Mesendoderm (in vitro differentiated cells): ENCODE measurements at places on chromosomes 2 and 18.
A peak's percentile ranks its signal among the peaks of the same experiment; 100 is the strongest.

DNA sequence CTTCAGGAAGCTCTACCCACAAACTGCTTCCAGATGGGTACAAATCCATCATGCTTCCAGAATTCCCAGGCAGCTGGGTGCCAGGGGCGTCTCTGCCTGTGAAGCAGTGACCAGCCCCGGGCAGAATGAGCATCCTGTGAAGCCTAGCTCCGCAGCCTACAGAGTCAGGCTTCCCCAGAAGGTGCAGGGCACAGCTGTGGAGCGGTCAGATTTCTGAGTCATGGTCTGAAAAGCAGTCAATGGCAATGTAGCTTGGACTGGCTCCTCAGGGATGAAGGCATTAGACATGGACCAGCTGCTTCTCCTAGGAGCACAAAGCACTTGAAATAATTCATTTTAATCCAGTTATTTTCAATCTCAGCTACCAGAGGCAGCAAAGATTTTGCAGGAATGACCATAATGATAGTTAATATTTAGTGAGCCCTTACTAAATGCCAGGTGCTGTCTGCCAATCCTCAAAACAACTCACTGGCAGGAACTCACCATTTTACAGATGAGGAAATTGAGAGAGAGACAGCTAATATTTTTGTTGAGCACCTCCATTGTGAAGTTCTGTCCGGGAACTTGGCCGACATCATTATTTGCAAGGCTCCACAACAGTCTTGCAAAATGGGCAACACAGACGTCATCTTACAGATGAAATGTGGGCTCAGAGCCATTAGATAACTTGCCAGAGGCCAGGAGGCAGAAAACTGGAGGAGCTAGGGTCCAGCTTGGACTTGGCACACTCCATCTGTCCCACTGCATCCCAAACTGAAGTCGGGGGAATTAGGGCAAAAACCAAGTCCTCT is 31.7 kb downstream of the ACMSD start:
- H3K4me1 ChIP-seq, result no peaks in the 10 kb centered on the region
- no peak overlapping the region for H3K4me3 ChIP-seq
- no peak overlapping the region for H3K27ac ChIP-seq

GRCh38 chr2:211077216-211077767 is 520.9 kb downstream of the CPS1 start:
- no peaks in the 10 kb centered on the region for H3K4me1 ChIP-seq
- H3K4me3 ChIP-seq, result no peak overlapping the region
- no peak overlapping the region for H3K27ac ChIP-seq
- no peaks in the 10 kb centered on the region for H3K36me3 ChIP-seq

- no peak overlapping the region for H3K4me3 ChIP-seq
- H3K36me3 ChIP-seq, result no peaks in the 10 kb centered on the region
- no peaks in the 10 kb centered on the region for H3K27me3 ChIP-seq
- H3K27ac ChIP-seq, result no peak overlapping the region
- H3K4me1 ChIP-seq, result no peaks in the 10 kb centered on the region
These were observed 3.4 kb downstream of the SERPINB2 start for GRCh38 chr18:63890950-63891304.

DNA sequence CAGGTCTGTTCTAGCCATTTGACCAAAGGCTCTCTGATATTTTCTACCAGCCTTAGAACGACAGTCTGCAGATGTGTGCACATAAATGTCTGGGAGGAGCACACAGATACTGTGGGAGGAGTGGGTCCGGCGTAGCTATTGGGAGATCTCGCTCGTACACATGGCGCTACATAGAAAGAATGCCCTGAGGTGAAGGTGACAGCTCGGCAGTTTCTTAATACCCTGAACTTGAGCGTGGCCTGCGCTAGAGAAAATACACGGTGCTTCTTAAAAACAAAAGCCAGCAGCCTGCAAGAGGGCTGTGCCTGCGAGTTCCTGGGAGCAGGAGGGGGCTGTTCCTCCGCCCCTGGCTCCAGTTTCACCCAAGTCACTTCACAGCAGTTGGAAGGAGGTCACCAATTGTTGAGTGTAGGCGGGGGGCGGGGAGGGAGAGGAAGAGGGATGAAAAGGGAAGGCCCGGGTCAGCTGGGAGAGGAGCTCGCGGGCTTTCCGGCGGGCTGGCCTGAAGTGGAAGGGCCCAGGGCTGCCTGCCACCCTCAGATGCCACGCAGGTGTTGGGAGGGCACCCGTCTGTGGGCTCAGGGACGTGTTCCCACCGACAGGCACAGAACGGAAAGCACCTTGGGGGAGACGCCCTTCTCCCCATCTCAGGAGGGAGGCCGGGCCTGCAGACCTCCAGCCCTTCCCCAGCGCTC is 124.7 kb upstream of the ZNF516 start:
- H3K4me3 ChIP-seq, result peak overlapping the region; percentile 22
- H3K27ac ChIP-seq, result peak overlapping the region; percentile 2
- peaks cover 9% of the 10 kb centered on the region for H3K4me1 ChIP-seq
- H3K36me3 ChIP-seq, result no peaks in the 10 kb centered on the region
- no peaks in the 10 kb centered on the region for H3K27me3 ChIP-seq
- DNase-seq, result peak; percentile 78

- no peaks in the 10 kb centered on the region for H3K4me1 ChIP-seq
- DNase-seq, result no peak
- H3K4me3 ChIP-seq, result no peak overlapping the region
- no peaks in the 10 kb centered on the region for H3K27me3 ChIP-seq
- no peak overlapping the region for H3K27ac ChIP-seq
These were observed 115.7 kb downstream of the HNMT start for GRCh38 chr2:138079976-138080375.

- peaks cover 2% of the 10 kb centered on the region for H3K4me1 ChIP-seq
- no peaks in the 10 kb centered on the region for H3K36me3 ChIP-seq
- H3K27ac ChIP-seq, result no peak overlapping the region
- DNase-seq, result no peak
These were observed 99.9 kb upstream of the FN1 start for GRCh38 chr2:215535741-215536140.

GRCh38 chr2:186101616-186102015 is 363.0 kb downstream of the FSIP2 start:
- no peaks in the 10 kb centered on the region for H3K36me3 ChIP-seq
- no peak overlapping the region for H3K27ac ChIP-seq
- no peak for DNase-seq

DNA sequence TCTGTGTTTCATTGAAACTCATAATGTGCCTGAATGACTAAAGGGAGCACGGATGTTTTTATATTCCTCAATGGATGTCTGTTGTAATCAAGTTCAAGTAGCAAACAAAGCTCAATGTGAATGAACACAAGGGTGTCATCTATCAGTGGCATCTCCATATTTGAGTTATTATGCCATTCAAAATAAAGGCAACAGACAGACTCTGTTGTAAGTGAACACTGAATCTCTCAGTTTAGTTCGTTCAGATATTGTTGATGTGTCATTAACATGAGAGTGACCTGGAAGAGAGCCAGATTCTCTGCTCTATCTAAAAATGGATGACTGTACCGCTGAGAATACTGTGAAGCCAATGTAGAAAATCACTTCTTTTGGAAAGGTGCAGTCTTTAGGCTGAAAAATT is 118.7 kb downstream of the NUP35 start:
- H3K27me3 ChIP-seq, result no peaks in the 10 kb centered on the region
- H3K4me3 ChIP-seq, result no peak overlapping the region
- H3K27ac ChIP-seq, result no peak overlapping the region

GRCh38 chr2:88218981-88219380 is 48.8 kb downstream of the THNSL2 start:
- no peak overlapping the region for H3K4me3 ChIP-seq
- DNase-seq, result no peak
- no peaks in the 10 kb centered on the region for H3K27me3 ChIP-seq

DNA sequence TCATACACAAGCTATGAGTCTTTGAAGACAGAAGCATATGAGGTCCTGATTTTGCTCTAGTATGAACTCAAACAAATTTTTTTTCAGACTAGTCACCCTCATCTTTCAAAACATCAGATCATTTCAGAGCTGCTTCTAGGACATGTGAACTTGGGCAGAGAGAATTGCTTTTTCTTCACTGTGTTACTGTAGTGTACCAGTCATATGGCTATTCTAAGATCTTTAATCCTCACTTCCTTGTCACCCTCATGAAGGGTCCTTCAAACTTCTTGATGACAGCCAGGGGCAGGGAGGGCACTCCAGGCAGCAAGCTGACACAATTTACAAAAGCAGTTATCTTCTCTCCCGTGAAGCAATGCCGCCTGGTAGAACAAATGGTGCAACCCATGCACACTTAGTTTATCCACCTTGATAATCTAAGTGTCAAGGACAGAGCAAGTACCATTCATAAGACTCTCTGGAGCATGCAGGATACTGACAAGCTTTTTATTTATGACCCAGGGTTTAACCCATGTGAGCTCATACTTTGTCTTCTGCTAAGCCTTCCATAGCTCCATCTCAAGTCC is 200.6 kb downstream of the DPP10 start:
- H3K27ac ChIP-seq, result no peak overlapping the region
- H3K4me3 ChIP-seq, result no peak overlapping the region
- H3K36me3 ChIP-seq, result no peaks in the 10 kb centered on the region
- no peak for DNase-seq
- H3K4me1 ChIP-seq, result no peaks in the 10 kb centered on the region

DNA sequence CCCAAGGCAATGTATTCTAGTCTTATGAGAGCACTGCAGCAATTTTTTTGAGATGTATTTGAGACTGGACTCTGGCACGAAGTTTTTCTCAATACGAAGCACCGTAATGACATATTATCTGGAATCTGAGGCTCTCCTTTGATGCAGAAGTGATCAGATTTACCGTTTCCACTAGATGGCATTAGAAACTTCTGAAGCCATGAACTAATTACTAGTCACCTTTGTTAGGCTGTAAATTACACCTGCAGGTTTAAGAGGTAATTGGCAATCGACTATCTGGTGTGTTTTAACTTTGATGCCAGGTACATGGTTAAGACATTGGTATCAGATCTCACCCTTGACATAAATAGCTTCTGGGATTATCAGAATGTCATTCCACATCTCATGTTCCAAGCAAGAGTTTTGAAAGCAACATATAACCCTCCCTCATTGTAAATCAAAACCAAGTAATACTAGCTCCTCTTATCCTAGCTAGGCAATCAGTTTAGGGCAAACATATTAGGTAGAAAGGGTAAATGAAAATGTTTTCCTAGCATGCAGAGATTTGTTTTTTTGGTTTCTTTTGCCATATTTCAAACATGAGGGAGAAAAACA is 254.6 kb upstream of the SPRED2 start:
- peak; percentile 22 for DNase-seq
- H3K4me3 ChIP-seq, result no peak overlapping the region
- H3K27ac ChIP-seq, result no peak overlapping the region
- no peaks in the 10 kb centered on the region for H3K4me1 ChIP-seq
- no peaks in the 10 kb centered on the region for H3K36me3 ChIP-seq
- no peaks in the 10 kb centered on the region for H3K27me3 ChIP-seq

DNA sequence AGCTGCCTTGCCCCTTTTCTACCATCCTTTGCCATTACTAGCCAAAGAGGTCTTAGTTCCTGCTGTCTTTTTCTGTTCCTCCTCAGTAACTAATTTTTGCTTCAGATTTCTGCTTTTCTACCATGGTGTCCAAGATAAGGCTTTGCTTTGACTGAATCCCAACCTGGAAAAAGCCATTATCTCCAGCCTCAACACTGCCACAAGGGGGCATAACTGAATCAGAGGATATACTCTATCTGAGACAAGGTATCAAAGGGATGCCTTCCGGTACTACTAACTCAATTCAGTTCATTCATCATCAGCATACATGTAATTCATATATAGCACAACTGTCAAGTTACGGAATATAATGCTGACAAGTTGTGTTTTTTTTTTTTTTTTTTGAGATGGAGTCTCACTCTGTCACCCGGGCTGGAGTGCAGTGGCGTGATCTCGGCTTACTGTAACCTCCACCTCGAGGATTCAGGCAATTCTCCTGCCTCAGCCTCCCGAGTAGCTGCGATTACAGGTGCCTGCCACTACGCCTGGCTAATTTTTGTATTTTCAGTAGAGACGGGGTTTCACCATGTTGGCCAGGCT is 11.4 kb downstream of the OSGEPL1 start:
- no peak overlapping the region for H3K4me3 ChIP-seq
- no peak overlapping the region for H3K27ac ChIP-seq
- H3K27me3 ChIP-seq, result no peaks in the 10 kb centered on the region

GRCh38 chr2:205637320-205637602 is 45.0 kb upstream of the NRP2 start:
- no peaks in the 10 kb centered on the region for H3K36me3 ChIP-seq
- H3K4me3 ChIP-seq, result no peak overlapping the region
- no peaks in the 10 kb centered on the region for H3K27me3 ChIP-seq
- DNase-seq, result no peak
- no peak overlapping the region for H3K27ac ChIP-seq

DNA sequence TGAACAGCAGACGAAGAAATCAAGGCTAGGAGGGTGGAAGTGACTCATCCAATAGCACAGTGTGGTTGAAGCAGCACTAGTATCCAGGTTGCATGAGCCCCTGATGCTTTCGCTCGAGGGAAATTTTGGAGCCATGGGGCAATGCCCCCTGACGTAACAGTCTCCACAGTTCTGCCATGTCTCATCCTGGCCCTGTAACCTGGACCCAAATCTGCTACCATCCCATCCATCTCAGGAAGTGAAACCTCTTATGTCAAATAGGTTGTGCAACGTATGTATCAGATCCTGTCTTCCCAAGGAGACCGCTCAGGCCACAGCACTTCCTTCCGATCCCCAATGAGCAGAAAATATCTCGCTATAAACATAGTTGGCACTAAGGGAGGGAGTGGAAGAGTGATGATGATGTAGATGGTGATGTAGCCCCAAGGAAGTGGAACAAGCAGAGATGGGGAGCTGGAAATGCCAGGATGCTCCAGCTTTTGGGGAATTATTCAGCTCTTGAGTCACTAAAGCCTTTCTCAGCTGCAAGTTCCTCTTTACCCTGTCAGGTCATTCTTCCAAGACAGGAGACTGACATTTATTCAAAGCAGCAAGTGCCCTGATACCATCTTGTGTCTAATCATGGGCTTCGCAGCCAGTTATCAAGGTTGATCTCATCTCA is 3.0 kb upstream of the IL1B start:
- H3K27ac ChIP-seq, result no peak overlapping the region
- no peak for DNase-seq
- no peaks in the 10 kb centered on the region for H3K27me3 ChIP-seq

GRCh38 chr2:222813177-222813843 is 47.5 kb upstream of the ACSL3 start:
- no peaks in the 10 kb centered on the region for H3K4me1 ChIP-seq
- H3K4me3 ChIP-seq, result no peak overlapping the region
- H3K36me3 ChIP-seq, result no peaks in the 10 kb centered on the region
- H3K27ac ChIP-seq, result no peak overlapping the region

GRCh38 chr2:193505620-193506019 is 1310.9 kb upstream of the TMEFF2 start:
- no peaks in the 10 kb centered on the region for H3K27me3 ChIP-seq
- no peak for DNase-seq
- no peaks in the 10 kb centered on the region for H3K36me3 ChIP-seq
- no peak overlapping the region for H3K27ac ChIP-seq

- peaks cover 2% of the 10 kb centered on the region for H3K4me1 ChIP-seq
- peak; percentile 91 for DNase-seq
- H3K4me3 ChIP-seq, result peak overlapping the region; percentile 69
- H3K27me3 ChIP-seq, result no peaks in the 10 kb centered on the region
- H3K27ac ChIP-seq, result peak overlapping the region; percentile 90
These were observed 526 bp downstream of the SFT2D3 start for GRCh38 chr2:127701651-127702394.
